ENCODE measurements at places on chromosomes 12 and 14.

DNA sequence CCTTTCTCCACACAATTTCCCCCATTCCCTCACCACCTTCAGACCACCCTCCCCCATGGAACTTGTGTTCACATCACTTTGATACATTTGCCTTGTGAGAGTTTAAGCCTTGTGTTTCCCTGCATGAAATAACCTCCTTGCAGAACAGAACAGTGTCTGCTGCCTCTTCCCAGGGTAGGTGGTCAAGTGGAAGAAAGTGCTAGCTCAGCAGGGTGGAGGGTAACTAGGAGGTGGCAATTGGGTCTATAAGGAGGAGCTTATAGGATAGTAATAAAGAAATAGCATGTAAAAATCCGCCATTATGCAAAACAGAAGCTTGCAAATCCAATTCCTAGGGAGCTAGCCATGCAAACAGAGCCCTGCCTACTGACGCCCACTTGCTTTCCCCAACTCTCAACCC is 13.9 kb upstream of the KRT8 start:
- DNase-seq, result no peak

GRCh38 chr12:45575823-45576475 is 153.6 kb upstream of the ARID2 start:
- no peak for DNase-seq

GRCh38 chr12:25529738-25530137 is 23.3 kb downstream of the LMNTD1 start:
- no peak for DNase-seq

DNA sequence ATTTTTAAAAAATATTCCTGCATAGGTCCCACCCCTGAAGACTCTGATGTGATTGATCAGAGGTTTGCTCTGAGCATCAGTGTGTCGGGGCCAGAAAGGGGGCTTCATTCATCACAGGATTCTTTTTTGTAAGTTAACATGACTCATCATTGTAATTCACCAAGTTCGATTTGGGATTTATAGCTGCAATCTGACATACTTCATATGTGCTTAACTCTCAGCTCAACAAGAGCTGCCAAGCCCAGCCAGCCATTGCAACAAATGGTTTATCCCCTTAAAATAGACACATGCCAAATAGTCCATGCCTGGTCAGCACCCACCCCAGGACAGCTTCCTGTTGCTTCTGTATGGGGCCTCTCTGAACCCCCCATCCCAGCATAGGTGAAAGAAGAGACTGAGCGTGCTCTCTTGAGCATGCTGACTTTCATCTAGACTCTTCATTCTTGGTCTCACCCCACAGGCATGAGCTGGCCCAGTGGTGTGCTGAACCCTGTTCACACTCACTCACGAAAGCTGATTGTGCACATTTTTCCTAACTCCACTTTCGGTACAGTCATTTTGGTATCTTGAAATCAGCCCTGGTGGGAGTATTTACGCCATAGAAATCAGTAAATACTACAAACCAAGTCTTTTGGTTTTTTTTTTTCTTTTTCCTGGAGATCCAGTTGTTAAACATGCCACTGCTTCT is 101.4 kb downstream of the STAB2 start:
- no peak for DNase-seq

DNA sequence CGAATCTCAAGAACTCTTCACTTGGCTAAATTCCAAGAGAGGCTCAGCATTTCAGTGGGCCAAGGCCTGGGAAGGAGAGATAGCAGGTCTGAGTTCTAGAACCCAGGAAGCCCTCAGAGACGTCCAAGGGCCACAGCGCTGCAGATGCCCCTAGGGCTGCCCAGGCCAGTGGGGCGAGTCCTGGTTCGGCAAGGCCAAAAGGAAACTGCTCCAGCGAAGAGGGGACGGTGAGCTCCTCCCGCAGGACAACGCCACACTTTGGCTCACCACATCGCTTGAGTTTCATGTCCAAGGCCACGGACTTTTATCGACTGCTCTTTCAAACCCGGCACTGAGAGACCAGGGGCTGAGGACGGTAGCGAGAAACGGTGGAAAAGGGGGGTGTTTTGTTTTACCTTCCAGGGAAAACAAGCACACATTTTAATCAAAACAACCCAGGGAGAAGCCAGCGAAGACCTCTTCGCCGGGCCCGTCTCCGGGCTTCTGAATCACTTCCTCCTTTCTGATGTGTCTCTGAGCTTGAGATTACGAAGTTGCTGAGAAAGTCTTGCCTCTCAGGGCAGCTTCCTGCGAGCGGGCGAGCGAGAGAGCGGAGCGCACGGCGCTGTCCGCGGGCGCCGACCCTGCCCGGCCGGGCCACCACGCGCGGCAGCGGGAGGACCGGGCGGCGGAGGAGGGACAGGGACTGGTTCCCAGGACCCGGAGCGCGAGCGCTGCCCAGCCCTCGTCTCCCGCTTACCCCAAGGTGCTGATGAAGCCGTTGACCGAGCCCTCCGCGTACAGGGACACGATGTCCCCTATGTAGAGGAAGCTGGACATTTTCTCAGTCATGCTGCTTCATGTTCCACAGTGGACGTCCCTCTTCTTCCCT is 808 bp downstream of the ITPR2 start:
- peak; percentile 39 for DNase-seq

- no peak for DNase-seq
Measured at GRCh38 chr14:74109369-74109768, 24.6 kb downstream of the LIN52 start.

GRCh38 chr14:81298911-81299310 is 78.2 kb upstream of the GTF2A1 start:
- no peak for DNase-seq

GRCh38 chr12:71159878-71160277 is 2.1 kb upstream of the TSPAN8 start:
- no peak for DNase-seq

- no peak for DNase-seq
Measured at GRCh38 chr14:80930095-80930494, 11.4 kb downstream of the CEP128 start.

GRCh38 chr12:52394836-52395405 is 9.5 kb upstream of the KRT84 start:
- DNase-seq, result no peak

- DNase-seq, result no peak
Measured at GRCh38 chr12:49567302-49567610, 686 bp downstream of the MCRS1 start.

DNA sequence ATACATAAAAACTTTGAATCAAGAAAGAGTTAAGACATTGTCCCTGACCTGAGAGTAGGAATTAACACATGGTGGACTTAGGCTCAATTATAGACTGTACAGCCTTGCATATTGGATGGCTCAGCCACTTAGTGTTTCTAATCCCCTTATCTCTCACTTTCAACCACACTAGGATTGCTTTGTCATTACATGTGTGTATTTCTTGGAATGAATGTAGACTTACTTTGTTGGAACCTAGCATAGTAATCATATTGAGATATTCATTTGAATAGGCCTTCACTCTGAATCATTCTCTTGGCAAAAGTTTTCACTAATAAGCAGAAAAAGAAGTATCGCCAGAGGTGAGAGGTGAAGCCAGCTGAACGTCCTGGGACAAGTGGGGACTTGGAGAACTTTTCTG is 1973.9 kb upstream of the FLRT2 start:
- DNase-seq, result no peak

DNA sequence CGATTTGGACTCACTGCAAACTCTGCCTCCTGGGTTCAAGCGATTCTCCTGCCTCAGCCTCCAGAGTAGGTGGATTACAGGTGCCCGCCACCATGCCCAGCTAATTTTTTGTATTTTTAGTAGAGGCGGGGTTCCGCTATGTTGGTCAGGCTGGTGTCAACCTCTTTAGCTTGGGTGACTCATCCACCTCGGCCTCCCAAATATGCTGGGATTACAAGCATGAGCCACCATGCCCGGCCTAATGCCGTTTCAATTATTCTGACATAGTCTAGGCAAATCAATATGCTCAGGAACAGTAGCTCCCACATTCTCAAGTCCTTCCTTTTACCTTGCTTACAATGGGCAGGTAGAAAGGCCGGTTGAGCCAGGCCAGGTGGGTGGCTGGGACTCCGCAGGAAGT is 82.0 kb upstream of the EEA1 start:
- no peak for DNase-seq

DNA sequence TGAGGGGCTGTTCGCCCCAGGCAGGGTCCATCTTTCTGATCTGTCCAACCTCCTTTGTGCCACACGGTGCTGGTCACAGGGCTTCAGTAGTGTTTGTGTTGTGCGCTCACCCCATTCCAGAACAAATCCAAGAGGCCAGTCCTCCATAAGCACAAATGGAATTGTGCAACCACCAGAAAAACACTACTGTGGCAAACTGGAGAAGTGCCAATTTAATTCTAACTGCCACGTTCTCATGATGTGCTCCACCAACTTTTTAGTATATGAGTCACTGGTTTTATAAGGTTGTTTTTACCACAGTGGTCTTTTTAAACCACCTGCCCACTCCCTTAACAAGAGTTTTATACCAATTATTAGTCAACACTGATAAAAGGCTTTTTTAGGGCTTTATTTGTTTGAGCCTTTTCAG is 380.2 kb downstream of the NAV3 start:
- DNase-seq, result no peak

DNA sequence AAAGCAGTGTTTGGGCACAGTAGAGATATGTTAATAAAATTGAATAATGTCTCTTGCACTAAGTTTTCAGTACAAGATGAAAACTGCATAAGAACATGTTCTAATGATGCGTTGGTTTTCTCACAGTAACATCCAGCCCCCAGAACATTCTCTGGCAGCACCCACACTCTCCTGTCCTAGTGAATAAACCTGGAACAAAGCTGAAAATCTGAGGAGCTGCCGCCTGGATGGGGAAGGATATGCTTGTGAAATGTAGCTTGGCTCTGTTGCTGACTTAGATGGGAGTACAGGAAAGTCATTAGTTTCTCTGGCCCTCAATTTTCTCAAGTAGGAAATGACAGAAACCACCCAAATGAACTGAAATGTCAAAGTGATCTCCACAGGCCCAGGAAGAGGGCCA is 323.8 kb downstream of the APAF1 start:
- no peak for DNase-seq

- DNase-seq, result no peak
Measured at GRCh38 chr12:104462931-104463339, 6.2 kb downstream of the CHST11 start.

Data from right renal pelvis (tissue), 4 donors.